Activated CD4-positive, alpha-beta T cell treated with anti-CD3 and anti-CD28 coated beads, Interleukin-2, amount 50 U/mL, for 48 hours (primary cell): ENCODE measurements at places on chromosomes 1 and 21.

DNA sequence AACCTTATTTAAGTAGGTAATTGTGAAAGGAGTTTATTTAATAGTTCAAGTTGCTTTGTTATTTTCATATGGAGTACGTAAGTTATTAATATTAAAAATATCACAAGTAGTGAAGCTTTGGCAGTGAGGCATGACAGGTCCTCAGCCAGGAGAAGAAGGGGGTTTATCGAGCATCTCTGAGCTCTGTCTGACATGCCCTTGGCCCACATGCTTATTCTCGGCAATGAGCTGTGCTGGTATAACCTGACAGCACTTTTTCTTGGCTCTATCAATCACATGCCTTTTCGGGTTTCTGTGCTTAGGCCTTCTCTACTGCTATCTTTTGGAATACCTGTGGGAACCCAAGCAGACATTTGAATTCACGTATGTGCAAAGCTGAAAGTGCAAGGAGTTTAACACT, 84.8 kb downstream of the OLFM3 start:
- DNase-seq: no peak

GRCh38 chr1:206491616-206492015, 15.7 kb upstream of the RASSF5 start:
- DNase-seq: no peak

- DNase-seq: peak; percentile 51
Observed at GRCh38 chr1:202274611-202275010, 67.1 kb downstream of the UBE2T start.

DNA sequence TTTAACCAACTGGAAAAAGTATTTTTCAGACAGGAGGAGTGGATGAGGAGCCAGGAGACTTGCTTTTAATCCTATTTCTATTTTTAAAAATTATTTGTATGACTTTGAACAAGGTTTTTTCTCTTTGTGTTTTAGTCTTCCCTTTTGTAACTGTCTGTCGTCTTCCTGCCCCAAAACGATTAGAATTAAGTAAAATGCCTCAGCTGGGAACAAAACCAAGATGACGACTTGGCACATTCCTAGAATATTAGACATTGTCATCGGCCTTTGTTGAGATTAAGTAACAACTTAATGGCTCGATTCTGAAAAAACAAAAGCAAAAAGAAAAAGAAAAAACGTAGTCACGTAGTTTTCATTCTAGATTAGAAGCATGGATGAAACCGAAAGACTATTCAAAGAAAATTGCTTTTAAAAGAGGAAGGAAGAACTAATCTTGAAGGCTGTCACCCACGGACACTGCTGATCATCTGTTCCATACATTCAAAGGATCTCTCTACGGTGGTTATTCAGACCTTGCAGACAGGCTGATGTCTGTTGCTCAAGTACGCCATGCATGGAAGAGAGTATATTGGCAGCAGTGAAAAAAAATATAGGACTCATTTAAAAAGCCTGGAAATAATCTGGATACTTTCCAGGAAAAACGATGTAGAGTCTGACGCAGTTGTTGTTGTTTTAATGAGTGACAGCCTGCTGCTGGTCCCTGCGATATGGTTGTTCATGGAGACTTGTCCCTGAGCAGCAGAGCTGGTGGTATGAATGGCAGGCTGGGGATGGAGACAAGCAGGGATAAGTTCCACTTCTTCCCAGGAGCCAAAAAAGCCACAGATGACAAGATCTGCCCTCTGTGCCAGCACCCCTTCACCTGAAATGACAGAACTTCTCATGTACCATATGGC, 16.8 kb downstream of the GNG4 start:
- no peak for DNase-seq

- no peak for DNase-seq
Observed at GRCh38 chr1:31011719-31012118, 53.8 kb downstream of the PUM1 start.

DNA sequence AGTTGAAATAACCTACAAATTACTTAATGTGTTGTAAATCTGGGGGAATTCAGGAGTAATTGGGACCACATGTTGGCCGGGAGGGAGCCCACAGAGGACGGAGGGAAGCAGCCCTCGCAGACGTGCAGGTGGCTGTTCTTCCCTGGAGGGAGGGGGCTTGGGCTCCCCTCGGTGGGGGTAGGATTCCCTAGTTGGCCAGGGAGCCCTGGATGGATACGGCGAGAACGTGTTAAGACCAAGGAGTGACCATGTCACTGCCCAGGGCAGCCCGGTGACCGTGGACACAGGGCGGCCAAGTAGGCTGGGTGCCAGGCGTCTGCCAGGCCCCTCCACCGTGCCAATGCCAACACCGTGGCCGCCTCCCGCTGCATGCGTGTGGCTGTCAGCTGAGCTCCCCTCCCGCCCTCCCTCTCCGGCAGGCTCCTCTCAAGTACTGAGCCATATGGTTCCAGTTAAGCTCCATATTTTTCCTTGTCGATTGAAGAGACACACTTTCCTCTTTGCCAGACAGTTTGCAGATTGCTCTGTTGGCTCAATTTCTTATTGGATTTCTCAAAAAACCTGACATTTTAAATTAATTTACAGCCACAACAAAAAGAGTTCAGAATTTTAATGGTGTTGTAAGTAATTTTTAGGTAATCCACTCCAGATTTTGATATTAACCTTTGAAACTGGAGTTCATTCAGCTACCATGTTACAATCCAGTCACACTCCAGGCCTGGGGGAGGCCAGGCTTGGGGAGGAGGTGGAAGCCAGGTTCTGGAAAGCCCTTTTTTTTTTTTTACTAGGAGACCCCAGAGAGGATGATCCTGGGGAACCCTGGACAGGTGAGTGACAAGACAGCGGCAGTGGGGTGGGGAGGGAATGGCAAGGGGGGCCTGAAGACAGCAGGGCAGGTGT, 71.2 kb downstream of the CASZ1 start:
- DNase-seq: no peak

GRCh38 chr1:98949166-98949565, 55.5 kb downstream of the PLPPR5 start:
- DNase-seq: no peak

- DNase-seq: no peak
Observed at GRCh38 chr1:231550448-231550781, 21.9 kb downstream of the TSNAX start.

- DNase-seq: no peak
Observed at GRCh38 chr1:112923959-112924349, 32.0 kb downstream of the SLC16A1 start.
